Activated CD4-positive, alpha-beta T cell treated with anti-CD3 and anti-CD28 coated beads for 48 hours (primary cell): ENCODE measurements at places on chromosomes 12 and 14.
A peak's percentile ranks its signal among the peaks of the same experiment; 100 is the strongest.

DNA sequence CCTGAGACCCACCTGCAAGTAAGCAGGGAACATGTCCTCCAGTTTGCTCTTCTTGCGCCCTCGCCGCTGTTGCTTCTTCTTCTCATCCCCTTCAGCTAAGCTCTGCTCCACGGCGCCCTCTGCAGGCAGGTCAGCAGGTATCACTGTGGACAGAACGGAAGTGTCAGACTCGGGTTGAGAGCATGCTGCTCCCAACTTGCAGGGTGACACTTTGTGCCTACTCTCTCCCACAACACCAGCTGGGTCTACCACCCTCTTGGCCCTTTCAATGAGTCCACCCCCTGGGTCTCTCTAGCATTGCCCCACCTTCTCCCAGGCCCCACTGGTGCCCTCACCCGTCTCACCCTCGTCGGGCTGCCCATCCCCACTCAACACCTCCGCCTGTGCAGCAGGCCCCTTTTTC, 16.7 kb downstream of the KMT2D start:
- peak; percentile 90 for DNase-seq

DNA sequence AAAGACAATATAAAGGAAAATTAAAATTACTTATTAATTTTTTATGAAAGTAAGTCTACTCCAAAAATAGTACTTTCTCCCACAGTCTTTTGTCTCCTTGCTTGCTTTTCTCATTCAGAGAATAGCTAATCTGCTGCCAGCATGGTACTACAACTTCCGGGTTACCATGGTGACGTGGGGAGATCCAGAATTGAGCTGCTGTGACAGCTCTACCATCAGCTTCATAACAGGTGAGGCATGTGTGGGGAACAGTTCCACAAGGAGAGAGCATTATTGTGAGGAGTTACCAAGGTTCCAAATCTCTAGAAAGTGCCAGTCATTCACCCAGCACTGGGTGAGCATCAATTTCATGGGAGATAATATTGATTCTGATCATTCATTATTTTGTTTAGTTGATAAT, 197.8 kb downstream of the PTPRO start:
- no peak for DNase-seq

DNA sequence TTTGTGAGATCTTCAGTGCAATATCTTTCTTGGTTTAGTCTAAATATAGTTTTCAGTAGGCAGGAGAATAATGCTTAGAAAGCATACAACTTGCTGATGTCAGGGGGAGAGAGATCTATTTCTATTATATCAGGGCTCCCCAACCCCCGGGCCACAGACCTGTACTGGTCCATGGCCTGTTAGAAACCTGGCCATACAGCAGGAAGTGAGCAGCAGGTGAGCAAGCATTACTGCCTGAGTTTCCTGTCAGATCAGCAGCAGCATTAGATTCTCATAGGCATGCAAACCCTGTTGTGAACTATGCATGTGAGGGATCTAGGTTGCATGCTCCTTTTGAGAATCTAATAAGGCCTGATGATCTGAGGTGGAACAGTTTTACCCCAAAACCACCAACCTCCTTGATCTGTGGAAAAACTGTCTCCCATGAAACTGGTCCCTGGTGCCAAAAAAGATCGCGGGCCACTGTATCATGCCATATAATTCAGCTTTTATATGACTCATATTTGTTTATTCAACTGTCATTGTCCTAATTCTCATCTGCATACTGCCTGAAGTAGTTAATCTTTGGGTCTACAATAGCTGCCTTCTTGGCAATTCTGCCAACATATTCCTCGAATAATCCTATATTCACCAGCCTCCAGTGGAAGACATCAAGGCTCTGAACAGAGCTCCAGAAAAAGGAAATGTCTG, 163.6 kb upstream of the DYRK2 start:
- no peak for DNase-seq

- no peak for DNase-seq
Measured at GRCh38 chr12:106915635-106916026, 40.1 kb upstream of the TMEM263 start.
